ENCODE measurements at places on chromosomes 5 and 9.

DNA sequence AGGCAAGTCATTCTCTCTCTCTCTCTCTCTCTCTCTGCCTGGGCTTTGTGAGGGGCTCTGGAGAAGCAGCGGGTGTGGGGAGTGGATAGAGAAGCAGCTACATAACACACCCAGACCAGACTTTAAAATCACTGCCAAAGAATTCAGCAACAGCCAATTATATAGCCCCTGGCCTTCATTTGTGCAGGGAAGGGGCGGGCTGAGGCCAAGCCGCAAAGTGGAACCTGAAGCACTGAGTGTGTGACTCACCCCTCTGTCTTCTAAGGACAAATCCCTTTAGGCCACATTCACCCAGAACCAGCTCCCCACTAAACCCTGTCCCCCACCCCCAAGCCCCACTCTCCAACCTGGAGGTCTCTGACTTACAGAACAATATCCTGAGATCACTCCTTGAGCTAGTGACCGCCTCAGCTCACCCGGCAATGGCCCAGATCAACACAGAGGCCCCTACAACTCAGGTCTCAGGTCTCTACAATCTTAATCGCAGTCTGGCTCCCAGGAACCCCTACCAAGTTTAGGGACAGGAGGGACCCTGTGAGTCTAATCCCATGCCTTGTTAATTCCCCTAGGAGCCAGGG, 6.0 kb downstream of the B4GALT1 start:
- peak; percentile 95 for DNase-seq

- no peak for DNase-seq
Observed at GRCh38 chr9:36213989-36214388, 23.3 kb downstream of the CLTA start.

GRCh38 chr9:111897601-111898137, 1.1 kb downstream of the UGCG start:
- no peak for DNase-seq

DNA sequence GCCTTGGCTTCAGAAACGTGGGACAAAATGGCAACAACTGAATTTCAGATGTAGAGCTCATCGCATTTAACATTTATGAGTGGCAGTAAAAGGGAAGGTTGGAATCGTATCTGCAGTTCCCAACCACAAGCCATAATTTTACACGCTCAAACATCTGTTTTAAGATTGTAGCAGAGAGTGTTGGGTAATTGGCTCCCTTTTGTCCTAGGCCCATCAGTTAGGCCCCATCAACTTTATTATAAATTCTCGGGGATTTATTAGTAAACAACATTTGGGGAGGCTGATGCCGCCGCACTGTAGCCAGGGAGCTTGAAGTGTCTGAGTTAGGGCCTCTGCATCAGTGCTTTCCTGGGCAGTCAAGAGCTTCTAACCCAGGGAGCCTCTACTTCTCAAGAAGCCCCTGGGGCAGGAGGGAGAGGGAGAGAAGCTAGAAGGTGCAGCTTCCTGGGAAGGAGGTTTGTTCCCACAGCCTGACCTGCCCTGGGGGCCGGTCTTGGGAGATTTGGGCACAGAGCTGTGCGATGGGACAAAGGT, 66.2 kb downstream of the HSPA4 start:
- no peak for DNase-seq

- no peak for DNase-seq
Observed at GRCh38 chr9:35105571-35106342, 2.8 kb upstream of the STOML2 start.

GRCh38 chr5:38639377-38640358, 83.2 kb upstream of the LIFR start:
- DNase-seq: peak; percentile 41

GRCh38 chr9:122463828-122464632, 13.7 kb downstream of the OR1J1 start:
- DNase-seq: no peak

DNA sequence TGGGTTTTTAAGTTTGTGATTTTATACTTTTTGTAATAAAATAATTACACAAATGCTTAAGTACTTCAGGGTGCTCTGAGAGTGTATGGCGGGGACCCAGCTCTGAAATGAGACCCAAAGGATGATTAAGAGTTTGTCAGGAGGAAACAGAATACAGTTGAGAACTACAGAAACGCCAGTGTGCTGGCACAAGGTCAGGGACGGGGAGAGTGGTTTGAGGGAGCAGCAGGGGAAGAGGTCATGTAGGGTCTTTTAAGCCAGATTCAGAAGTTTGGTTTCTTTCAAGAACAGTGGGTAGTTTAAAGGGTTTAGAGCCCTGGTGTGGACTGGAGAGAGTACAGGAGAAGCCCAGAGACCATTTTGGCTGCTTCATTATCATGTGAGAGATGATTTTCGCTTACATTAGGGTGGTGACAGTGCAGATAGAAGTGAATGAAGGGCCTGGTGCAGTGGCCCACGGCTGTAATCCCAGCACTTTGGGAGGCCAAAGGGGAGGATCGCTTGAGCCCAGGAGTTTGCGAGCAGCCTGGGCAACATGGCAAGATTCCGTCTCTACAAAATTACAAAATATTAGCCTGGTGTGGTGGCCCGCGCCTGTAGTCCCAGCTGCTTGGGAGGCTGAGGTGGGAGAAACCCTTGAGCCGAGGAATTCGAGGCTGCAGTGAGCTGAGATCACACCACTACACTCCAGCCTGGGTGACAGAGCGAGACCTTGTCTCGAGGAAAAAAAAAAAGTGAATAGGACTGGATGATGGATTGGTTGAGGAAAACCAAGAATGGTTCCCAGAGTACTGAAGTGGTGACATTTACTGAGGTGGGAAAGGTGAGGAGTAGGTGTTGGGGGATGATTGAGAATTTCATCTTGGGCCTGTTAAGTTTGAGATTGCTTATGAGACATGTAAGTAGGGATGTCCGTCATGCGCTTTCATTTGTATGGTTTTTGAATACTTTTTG, 1.4 kb upstream of the ETF1 start:
- no peak for DNase-seq

- no peak for DNase-seq
Observed at GRCh38 chr9:132451276-132451675, 41.3 kb downstream of the CFAP77 start.

Measured in skeletal muscle cell (primary cell).